ENCODE measurements at places on chromosomes 2 and 18. TPM values are rescaled to one million over a fixed set of nuclear protein-coding genes. Genes with fewer than 3 reads are reported as not detected.

- no peak for DNase-seq
These were observed 31.7 kb downstream of the SDC1 start for GRCh38 chr2:20193185-20193584.

Gene NEMP2
- total RNA-seq: 21.0 TPM

Gene TEKT4
- not detected for total RNA-seq

Gene ASPRV1
- 2.7 TPM for total RNA-seq

Gene ZBTB14
- total RNA-seq: 25.9 TPM

Gene RGPD4
- 0.21 TPM for total RNA-seq

All from natural killer cell (primary cell).